ENCODE measurements at places on chromosomes 12 and 14. TPM values are rescaled to one million over a fixed set of nuclear protein-coding genes. Genes with fewer than 3 reads are reported as not detected.

GRCh38 chr12:109173443-109174240 is 57.3 kb downstream of the ACACB start:
- DNase-seq: no peak

DNA sequence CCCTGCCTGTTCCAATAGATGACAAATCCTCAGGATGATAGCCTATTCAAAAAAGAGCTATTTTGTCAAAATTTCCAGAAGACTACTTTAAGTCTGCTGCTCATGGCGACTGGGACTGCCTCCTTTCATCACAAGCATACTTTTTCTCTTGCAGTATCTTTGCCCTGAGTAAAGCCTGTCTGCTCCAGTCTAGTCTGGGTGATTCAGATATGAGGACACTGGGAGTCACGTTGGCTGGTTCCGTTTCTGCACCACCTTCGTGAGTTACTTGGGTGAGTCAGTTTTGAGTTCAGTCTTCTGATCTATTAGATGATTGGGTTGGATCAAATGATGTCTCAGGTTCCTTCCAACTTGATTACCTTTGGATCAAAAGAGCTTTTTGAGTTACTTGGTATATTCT is 301.3 kb upstream of the STXBP6 start:
- DNase-seq: no peak

DNA sequence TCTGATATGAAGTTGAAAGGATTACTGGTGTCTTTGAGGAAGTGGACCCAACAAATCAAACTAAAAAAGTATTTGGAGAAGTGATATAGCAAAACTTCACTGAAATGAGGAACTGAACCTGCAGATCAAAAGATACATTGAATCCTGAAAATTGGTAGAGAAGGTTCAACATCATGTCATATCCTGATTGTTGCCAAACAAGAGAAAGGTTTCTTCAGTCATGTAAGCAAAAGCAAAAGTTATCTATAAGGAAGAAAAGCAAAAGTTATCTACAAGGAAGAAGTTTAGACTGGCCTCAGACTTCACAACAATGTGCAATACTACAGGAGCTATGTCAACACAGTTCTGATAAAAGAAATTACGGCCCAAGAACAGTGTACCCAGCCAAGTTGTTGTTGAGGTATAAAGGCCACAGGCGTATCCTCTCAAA is 142.7 kb downstream of the RAD51B start:
- DNase-seq: no peak

Gene EML1
- polyA plus RNA-seq: 44.8 TPM

Gene CLEC4D
- 0.43 TPM for polyA plus RNA-seq

GRCh38 chr12:52050758-52051541 is at the start of gene NR4A1:
TSS of gene NR4A1 (plus strand) at chr12:52051442. CDS start at chr12:52054329, 2,887 bp downstream.
- peak; percentile 84 for DNase-seq

- no peak for DNase-seq
These were observed 4.4 kb upstream of the AP4S1 start for GRCh38 chr14:31020834-31021575.

DNA sequence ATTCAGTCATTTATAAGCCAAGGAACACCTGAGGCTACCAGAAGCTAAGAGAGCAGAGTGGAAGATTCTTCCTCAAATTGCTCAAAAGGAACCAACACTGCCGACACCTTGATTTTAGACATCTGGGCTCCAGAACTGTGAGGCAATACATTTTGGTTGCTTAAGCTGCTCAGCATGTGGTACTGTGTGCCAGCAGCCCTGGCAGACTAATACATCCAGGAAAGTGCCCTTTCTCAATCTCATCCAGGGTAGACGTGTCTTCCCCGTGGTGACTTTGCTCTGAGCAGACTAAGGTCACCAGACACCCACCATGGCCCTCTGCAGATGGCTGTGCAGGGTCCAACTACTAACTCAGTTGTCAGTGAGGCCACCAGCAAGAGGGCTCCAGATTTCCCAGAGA is 122.8 kb downstream of the VRK1 start:
- DNase-seq: no peak

- DNase-seq: no peak
These were observed 694.8 kb upstream of the MIS18BP1 start for GRCh38 chr14:45947830-45948229.

DNA sequence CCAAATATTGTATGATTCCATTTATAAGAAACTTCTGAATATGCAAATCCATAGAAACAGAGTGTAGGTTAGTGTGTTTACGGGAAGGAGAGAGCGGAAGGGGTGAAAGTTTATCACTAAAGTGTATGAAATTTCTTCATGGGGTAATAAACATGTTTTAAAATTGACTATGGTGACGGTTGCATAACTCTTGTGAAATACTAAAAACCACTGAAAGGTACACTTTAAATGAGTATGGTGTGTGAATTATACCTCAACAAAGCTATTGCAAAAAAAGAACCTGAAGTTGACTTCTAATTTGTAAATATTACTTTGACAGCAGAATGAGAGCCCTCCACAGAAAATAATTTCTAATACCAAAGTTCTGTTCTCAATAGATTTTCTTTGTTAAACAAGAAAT is 47.1 kb downstream of the ATG2B start:
- DNase-seq: no peak

Gene ST8SIA1
- polyA plus RNA-seq: 6.8 TPM

DNA sequence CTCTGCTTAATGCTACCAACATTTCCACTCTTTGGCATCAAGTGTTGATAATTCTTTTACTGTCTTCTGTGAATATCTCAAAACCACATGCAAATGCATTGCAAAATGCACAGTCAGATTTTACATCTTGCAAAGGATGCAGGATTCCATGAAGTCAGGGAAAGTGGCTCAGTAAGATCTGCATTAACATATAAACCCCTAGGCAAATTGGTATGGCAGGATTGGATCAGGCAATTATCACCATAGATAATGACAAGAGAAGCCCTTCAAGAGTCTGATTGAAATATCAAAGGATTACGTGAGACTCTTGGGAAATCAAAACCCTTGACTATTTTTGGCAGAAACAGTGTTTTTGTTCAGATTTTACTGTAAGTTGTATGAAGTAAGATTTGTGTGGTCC is 71.0 kb downstream of the TMTC2 start:
- DNase-seq: no peak

GRCh38 chr14:75501080-75501479 is 21.2 kb upstream of the BATF start:
- DNase-seq: no peak

- DNase-seq: no peak
These were observed 7.1 kb downstream of the SERPINA5 start for GRCh38 chr14:94588311-94588710.

GRCh38 chr14:37490607-37491006 is 104.4 kb downstream of the FOXA1 start:
- no peak for DNase-seq

- no peak for DNase-seq
These were observed 362.9 kb downstream of the EMP1 start for GRCh38 chr12:13559318-13559978.

GRCh38 chr14:53881161-53881871 is 75.3 kb downstream of the BMP4 start:
- DNase-seq: no peak

DNA sequence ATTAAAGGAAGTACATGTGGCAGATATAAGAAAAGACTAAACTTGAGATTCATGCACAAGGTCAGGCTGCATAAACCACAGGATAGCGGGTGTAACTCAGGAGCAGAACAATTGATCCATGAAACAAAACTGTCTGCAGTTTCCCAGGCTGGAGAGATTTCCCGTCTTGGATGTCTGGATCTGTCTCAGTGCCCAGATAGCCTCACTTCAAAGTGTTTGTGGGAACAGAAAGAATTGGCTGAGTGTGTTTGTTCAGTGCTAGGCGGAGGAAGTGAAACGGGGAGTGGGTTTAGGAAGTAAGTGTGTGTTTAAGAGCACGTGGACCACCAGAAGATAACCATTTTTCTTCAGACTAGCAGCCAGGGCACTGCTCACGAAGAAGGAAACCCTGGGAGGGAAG is 1.4 kb upstream of the RNASE10 start:
- DNase-seq: no peak

- peak; percentile 23 for DNase-seq
These were observed 24.1 kb downstream of the KLRD1 start for GRCh38 chr12:10331642-10332239.

GRCh38 chr14:71137536-71138447 is 230.5 kb downstream of the PCNX1 start:
- DNase-seq: no peak

- DNase-seq: no peak
These were observed 77.8 kb upstream of the BDKRB2 start for GRCh38 chr14:96126783-96127271.

Gene LAG3
- polyA plus RNA-seq: 1.7 TPM

DNA sequence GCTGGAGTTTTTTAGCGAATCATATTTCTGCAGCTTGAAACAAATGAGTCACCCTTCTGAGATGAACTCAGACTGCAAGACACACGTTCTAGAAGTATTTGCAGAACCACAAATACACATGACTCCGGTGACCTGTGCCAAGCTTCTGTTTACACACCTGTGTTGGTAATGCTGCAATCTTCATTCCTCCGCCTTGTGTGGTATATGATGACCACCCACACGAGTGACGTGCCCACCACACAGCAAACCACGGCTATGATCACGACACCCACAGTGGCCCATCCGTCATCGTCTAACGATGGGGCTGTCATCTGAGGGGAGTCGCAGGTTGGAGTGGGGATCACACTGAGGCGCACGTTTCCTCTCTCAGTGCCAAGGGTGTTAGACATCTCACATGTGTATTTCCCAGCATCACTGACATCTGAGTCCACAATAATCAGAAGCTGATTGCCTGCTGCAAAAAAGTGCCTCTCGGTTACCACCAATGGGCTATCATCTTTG is 43.0 kb downstream of the LRIG3 start:
- DNase-seq: no peak

Gene PCED1B
- 3.7 TPM for polyA plus RNA-seq

DNA sequence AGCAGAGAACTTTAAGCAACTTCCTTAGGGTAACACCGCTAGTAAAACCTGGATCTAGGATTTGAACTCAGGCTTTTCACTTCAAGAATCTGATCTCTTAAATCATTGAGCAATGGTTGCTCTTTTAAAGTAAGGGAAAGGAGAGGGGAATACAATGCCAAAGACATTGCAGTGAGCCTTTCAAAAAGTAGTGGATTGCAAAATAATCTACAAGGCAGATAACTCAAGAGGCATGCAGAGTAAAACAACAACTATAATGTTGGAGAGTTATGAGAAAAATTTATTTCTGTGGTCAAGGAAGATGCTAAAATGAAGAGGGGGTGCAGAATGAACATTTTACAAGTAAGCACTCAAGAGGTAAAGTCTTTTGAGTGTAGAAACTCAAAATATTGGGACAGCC is 432.6 kb downstream of the C12orf50 start:
- DNase-seq: no peak

Gene ZDHHC22
- polyA plus RNA-seq: 0.41 TPM

DNA sequence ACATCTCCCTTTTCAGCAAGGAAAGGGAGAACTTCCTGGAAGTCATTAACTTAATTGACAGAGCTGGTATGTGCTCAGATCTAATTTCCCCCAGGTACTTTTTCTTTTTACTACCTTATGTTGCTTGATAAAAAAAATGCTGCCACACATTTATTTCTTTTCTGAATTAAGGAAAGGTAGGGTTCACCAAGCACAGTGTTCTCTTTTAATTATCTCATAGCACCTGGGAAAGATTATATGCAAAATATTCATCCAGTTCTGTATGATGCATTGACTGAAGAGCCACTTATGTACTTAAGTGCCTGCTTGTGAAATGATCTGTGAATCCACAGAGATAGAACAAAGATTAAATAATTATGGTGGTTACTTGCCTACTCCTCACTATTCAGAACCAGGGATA is 25.1 kb downstream of the KCNC2 start:
- no peak for DNase-seq

DNA sequence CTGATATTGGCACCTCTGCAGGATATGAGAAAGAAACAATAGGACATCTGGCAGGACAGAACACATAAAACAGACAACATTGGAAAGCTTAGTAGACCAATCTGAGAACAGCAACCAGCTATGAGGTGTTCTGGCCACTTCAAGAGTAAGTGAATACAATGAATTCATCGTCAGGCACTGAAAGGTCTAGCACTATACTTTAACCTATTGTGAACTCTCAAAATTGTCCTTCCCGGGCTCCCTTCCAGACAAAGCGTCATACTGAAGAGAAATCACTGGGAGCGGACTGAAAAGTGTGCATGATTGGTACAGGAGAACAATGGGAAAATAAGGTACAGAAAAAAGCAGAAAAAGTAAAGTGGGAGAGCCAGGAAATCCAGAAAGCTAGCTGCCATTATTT is 75.8 kb downstream of the LRP6 start:
- DNase-seq: no peak

- no peak for DNase-seq
These were observed 35.2 kb downstream of the CRY1 start for GRCh38 chr12:107058190-107058589.

GRCh38 chr12:71157601-71158233 is at the start of gene TSPAN8:
TSS of gene TSPAN8 (minus strand) at chr12:71157999. CDS start at chr12:71157678, 321 bp downstream.
- DNase-seq: no peak

Gene OTUB2
- polyA plus RNA-seq: 4.6 TPM

Gene PPM1H
- 28.9 TPM for polyA plus RNA-seq

- no peak for DNase-seq
These were observed 87.4 kb upstream of the PKP2 start for GRCh38 chr12:32983968-32984367.

GRCh38 chr12:1297206-1297605 is 297.2 kb downstream of the FBXL14 start:
- no peak for DNase-seq

DNA sequence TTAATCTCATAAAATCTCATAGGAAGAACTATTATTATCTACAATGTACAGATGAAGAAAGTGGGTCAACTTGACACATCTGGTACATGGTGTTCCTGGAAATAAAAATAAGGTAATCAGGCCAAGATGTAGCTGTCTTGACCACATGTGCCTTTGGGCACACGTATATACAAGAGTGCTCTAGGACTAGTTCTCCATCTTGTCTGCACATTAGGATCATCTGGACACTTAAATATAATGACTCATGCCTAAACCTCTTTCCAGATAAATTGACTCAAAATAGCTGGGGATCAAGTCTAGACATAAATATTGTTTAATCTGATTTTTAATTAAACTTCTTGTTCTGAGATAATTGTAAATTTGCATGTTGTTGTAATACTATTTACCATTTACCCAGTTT is 182.6 kb downstream of the CNTN1 start:
- DNase-seq: no peak

GRCh38 chr12:39459027-39459434 is 16.1 kb upstream of the KIF21A start:
- no peak for DNase-seq

GRCh38 chr14:58749066-58749669 is 111.4 kb downstream of the DACT1 start:
- DNase-seq: no peak

DNA sequence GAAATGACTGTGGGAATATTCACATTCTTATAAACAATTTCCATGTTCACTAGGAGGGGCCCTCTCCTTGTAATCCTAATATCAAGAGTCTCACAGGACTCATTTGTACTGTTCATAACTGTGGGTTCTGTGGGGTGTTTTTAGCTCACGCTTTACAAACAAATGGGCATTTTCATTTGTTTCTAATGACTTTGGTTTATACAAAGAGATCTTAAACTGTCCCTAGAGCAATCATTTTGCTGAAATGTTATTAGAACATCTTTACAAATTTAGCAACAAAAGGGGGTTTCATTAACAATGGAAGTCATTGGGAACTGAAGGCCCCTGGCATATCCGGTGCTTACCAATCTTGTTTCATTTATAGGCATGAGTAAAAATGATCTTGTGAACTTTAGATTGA is 370.5 kb downstream of the TRHDE start:
- DNase-seq: no peak

GRCh38 chr14:62030387-62030786 is 268.2 kb downstream of the SNAPC1 start:
- no peak for DNase-seq

Gene IFI27
- polyA plus RNA-seq: 4.2 TPM
